Heart right ventricle (tissue), 16 donors: ENCODE measurements at places on chromosomes 6 and 20.

- H3K27ac ChIP-seq, result no peak overlapping the region
- H3K4me3 ChIP-seq, result no peak overlapping the region
- DNase-seq, result no peak
- H3K27me3 ChIP-seq, result no peaks in the 10 kb centered on the region
Observed at GRCh38 chr6:55918639-55919038, 43.2 kb upstream of the BMP5 start.

- no peak overlapping the region for H3K4me3 ChIP-seq
- no peaks in the 10 kb centered on the region for H3K27me3 ChIP-seq
- no peaks in the 10 kb centered on the region for H3K4me1 ChIP-seq
- no peak for DNase-seq
- peaks cover 53% of the 10 kb centered on the region for H3K36me3 ChIP-seq
Observed at GRCh38 chr20:4183361-4183760, 168.0 kb upstream of the RNF24 start.

DNA sequence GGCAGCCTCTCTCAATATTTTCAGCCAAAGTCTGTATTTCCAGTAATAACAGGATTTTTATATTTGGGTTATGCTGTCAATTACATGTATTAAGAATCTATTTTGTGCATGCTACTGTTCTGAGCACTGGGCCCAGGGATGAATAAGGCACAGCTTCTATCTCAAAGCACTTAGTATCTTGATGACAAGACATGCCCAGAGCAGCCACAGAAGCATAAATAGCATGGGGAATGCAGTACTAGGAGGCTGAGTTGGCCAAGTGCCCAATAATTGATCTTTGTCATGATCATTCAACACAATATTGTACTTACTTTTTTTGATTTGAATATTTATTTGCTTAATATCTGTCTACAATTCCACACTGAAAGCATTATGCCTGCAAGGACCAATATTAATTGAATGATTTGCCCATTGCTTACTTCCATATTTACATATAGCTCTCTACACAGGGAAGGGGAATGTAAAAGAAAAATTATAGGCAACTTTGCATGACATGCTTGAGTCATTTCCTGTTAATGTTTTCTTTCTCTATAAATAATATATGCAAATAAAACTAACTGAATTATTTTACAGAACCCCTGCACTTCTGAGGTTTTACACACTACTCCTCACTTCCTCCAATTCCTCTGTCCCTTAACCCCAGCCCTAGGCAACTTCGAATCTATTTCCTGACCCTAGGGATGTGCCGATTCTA lies 298.9 kb upstream of the BMP2 start:
- H3K4me3 ChIP-seq, result no peak overlapping the region
- no peak for DNase-seq
- H3K4me1 ChIP-seq, result no peaks in the 10 kb centered on the region
- no peaks in the 10 kb centered on the region for H3K27me3 ChIP-seq

DNA sequence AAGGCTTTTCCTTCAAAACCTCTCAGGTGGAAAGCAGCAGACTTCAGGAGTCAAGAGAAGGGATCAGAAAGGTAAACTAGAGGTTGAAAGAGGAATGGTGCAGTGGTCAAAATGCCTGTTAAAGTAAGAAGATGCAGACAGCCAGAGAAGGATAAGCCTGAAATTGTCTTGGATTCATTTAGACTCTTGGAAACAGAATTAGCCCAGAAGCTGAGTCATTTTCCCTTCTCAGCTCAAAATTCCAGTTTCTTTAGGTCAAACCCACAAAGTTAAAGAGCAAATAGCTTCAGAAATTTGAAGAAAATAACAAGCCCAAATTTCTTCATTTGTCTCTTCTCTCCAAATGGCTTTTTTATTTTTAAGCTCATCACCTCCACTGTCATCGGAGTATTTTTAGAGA lies 73.9 kb downstream of the DHX35 start:
- H3K27ac ChIP-seq, result no peak overlapping the region
- no peak for DNase-seq
- H3K36me3 ChIP-seq, result no peaks in the 10 kb centered on the region

GRCh38 chr6:88840796-88841539 lies 122.5 kb downstream of the RNGTT start:
- no peak overlapping the region for H3K27ac ChIP-seq
- no peaks in the 10 kb centered on the region for H3K27me3 ChIP-seq
- H3K4me3 ChIP-seq, result no peak overlapping the region

GRCh38 chr6:38316099-38316868 lies 323.4 kb downstream of the BTBD9 start:
- no peaks in the 10 kb centered on the region for H3K4me1 ChIP-seq
- no peak overlapping the region for H3K4me3 ChIP-seq
- no peak overlapping the region for H3K27ac ChIP-seq
- DNase-seq, result no peak
- no peaks in the 10 kb centered on the region for H3K27me3 ChIP-seq
- no peaks in the 10 kb centered on the region for H3K36me3 ChIP-seq

DNA sequence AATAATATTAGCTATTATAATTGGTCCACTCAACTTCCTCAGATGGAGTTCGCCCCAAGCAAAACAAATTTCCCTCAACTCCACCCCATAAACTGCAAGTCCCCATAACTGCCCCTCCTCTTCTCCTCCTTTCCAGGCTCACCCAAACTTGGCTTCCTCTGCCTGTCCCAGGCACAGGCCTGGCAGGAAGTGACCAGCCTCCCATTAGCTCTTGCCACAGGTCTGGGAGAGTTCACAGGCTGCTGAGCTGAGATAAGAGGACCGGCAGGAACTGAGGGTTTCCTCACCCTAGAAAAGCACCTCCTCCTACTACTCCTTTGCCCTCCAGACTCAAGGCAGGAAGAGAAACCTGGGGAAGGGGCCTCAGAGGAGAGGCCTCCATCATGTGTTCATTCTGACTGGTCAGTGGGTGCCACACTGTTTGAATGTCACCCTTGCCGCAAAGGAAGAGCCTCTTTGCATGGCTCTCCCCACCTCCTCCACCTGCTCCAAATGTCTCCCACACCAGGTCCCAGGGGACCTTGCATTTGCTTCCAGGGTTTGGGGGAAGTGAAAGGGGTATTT lies 24.5 kb upstream of the SMIM29 start:
- H3K27ac ChIP-seq, result peak overlapping the region; percentile 7
- H3K4me3 ChIP-seq, result no peak overlapping the region
- peak; percentile 73 for DNase-seq
- H3K27me3 ChIP-seq, result no peaks in the 10 kb centered on the region
- no peaks in the 10 kb centered on the region for H3K36me3 ChIP-seq

DNA sequence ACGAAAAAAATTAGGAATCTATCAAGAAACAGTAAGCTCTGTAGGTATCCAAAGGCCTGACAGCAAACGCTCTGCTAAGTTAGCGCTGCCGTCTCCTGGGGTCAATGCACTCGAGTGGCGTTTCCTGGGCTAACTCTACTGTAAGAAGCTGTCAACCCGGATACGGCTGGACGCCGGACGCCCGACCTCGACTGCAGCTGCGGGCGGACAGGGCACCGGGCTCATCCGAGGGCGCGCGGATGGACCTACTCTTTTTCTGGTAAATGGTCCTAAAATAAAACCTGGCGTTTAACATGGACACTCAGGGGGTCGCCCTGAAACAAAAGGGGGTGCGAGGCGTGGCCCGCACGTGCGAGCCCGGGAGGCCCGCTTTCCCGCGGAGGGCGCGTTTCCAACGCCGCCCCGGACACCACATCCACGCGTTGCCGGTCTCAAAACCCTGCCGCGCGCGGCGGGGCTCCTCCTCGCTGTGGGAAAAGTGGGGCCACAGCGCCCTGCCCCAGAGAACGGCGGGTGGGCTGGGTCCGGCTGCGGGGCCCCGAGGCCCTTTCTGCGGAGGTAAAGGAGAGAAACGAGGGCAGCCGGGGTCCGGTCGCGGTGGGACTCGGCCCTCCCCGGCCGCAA lies 537 bp downstream of the TCP1 start:
- H3K36me3 ChIP-seq, result peaks cover 66% of the 10 kb centered on the region
- peak overlapping the region; percentile 92 for H3K4me3 ChIP-seq
- H3K27ac ChIP-seq, result peak overlapping the region; percentile 97
- no peaks in the 10 kb centered on the region for H3K27me3 ChIP-seq

GRCh38 chr20:4813863-4814695 lies 92.4 kb downstream of the PRND start:
- H3K4me3 ChIP-seq, result peak overlapping the region; percentile 31
- no peaks in the 10 kb centered on the region for H3K36me3 ChIP-seq
- H3K27ac ChIP-seq, result peak overlapping the region; percentile 69
- H3K4me1 ChIP-seq, result no peaks in the 10 kb centered on the region
- no peaks in the 10 kb centered on the region for H3K27me3 ChIP-seq

GRCh38 chr20:19915111-19915798 lies 101.9 kb upstream of the NAA20 start:
- H3K27ac ChIP-seq, result peak overlapping the region; percentile 1
- no peak for DNase-seq
- H3K27me3 ChIP-seq, result no peaks in the 10 kb centered on the region
- peaks cover 74% of the 10 kb centered on the region for H3K4me1 ChIP-seq

DNA sequence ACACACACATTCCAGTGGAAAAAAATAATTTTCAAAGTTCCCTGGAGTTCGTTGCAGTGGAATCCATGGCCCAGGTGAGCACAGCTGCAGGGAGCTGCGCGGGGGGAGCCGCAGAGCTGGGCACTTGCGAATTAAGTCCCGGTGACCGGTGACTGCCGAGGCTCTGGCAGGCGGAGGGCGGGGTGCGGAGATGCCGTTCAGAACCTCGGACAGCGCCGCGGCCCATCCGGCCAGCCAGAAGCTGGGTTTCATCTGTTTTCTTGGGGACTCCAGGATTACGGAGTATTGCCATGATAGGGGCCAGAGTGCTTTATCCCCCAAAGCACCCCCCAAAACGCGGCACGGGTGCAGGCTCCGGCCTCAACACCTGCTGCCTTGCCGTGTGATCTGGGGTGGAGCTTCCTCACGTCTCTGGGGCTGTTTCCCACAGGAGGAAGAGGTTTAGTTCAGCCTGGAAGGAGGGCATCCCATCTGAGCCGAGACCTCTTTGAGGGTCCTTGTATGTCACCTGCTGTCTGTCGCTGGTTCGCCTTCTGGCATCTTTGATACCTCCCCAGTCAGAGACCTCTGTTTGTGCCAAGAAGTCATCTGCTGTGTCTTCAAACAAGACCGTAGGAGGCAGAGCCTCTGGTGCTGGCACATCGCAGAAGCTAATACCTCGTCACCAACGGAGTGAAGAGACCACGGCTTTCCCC lies 99.4 kb downstream of the YTHDF1 start:
- H3K27ac ChIP-seq, result no peak overlapping the region
- H3K4me1 ChIP-seq, result no peaks in the 10 kb centered on the region
- H3K36me3 ChIP-seq, result no peaks in the 10 kb centered on the region
- peak; percentile 25 for DNase-seq
- no peak overlapping the region for H3K4me3 ChIP-seq

- no peak for DNase-seq
- no peaks in the 10 kb centered on the region for H3K36me3 ChIP-seq
- no peaks in the 10 kb centered on the region for H3K4me1 ChIP-seq
- H3K4me3 ChIP-seq, result peak overlapping the region; percentile 59
- H3K27me3 ChIP-seq, result peaks cover 10% of the 10 kb centered on the region
- no peak overlapping the region for H3K27ac ChIP-seq
Observed at GRCh38 chr6:165986914-165987482, 180.7 kb downstream of the TBXT start.

DNA sequence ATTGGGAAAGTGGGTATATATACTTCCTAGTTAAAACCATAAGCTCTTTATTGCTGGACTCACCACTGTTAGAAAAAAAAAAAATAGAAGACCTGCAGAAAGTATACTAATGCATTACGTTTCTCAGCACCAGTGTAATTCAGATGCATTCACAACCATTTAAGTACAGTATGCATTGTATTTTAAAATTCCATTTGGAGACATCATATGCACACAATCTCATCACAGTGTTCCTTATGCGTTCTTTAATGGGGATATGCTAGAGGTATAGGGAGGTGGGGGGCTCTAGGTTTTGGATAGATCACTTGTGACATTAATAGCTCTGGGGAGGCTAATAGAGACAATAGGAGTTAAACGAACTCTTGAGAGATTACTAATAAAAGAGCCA lies 9.4 kb downstream of the TFAP2A start:
- no peak for DNase-seq
- no peak overlapping the region for H3K4me3 ChIP-seq
- peaks cover 99% of the 10 kb centered on the region for H3K27me3 ChIP-seq
- no peaks in the 10 kb centered on the region for H3K36me3 ChIP-seq
- H3K27ac ChIP-seq, result no peak overlapping the region

- H3K27ac ChIP-seq, result no peak overlapping the region
- no peaks in the 10 kb centered on the region for H3K36me3 ChIP-seq
- no peaks in the 10 kb centered on the region for H3K4me1 ChIP-seq
- DNase-seq, result no peak
Observed at GRCh38 chr20:24909086-24909780, 39.8 kb upstream of the CST7 start.

GRCh38 chr6:79232696-79233462 lies 1.6 kb downstream of the HMGN3 start:
- H3K36me3 ChIP-seq, result no peaks in the 10 kb centered on the region
- H3K27me3 ChIP-seq, result no peaks in the 10 kb centered on the region
- peak overlapping the region; percentile 68 for H3K4me3 ChIP-seq
- H3K27ac ChIP-seq, result peak overlapping the region; percentile 97
- peaks cover 6% of the 10 kb centered on the region for H3K4me1 ChIP-seq

GRCh38 chr6:107819217-107819616 lies 4.9 kb downstream of the SCML4 start:
- H3K36me3 ChIP-seq, result no peaks in the 10 kb centered on the region
- DNase-seq, result no peak
- H3K27me3 ChIP-seq, result peaks cover 44% of the 10 kb centered on the region
- H3K27ac ChIP-seq, result no peak overlapping the region
- peaks cover 6% of the 10 kb centered on the region for H3K4me1 ChIP-seq

- H3K36me3 ChIP-seq, result no peaks in the 10 kb centered on the region
- no peak overlapping the region for H3K27ac ChIP-seq
- H3K27me3 ChIP-seq, result no peaks in the 10 kb centered on the region
Observed at GRCh38 chr6:169200893-169201514, 52.6 kb downstream of the THBS2 start.

DNA sequence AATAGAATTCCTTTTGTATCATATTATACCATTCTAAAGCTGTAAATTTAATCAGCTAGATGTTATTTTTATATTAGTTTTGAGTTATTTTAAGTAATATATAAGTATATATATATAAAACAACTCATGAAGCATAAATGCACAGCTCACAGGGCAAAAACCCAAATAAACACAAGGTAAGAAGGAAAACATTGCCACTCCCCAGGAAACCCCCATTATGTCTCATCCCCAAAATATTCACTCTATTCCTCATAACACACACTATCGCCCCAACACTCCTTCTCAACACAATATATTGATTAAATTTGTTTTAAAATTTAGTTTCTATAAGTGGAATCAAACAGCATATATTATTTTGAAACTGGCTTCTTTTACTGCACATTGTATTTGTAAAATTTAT lies 98.6 kb upstream of the FAM83B start:
- no peaks in the 10 kb centered on the region for H3K36me3 ChIP-seq
- H3K27me3 ChIP-seq, result no peaks in the 10 kb centered on the region
- no peaks in the 10 kb centered on the region for H3K4me1 ChIP-seq
- no peak overlapping the region for H3K4me3 ChIP-seq
- no peak for DNase-seq

DNA sequence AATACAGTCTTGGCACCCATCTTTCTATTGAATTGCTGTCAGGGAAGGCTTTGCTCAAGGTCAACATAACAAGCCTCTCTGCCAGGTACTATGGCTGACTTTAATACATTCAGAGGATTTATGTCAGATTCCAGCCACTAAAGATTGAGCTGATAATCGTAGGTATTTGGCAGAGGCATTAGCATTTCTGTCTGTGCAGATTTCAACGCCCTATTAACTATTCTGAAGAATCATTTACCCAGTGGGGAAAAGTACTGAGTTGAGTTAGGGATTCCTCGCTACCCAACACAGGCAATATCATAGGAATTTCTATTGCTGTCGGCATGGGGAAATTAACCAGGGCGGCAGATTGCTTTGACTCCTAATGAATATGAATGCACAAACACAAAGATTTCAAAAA lies 233.7 kb upstream of the SPTLC3 start:
- H3K4me3 ChIP-seq, result no peak overlapping the region
- no peaks in the 10 kb centered on the region for H3K4me1 ChIP-seq
- H3K27me3 ChIP-seq, result no peaks in the 10 kb centered on the region
- H3K36me3 ChIP-seq, result no peaks in the 10 kb centered on the region
- no peak overlapping the region for H3K27ac ChIP-seq
